ENCODE measurements at places on chromosomes 13 and 19.

GRCh38 chr13:28967029-28967915, 147.1 kb downstream of the MTUS2 start:
- no peak for DNase-seq

DNA sequence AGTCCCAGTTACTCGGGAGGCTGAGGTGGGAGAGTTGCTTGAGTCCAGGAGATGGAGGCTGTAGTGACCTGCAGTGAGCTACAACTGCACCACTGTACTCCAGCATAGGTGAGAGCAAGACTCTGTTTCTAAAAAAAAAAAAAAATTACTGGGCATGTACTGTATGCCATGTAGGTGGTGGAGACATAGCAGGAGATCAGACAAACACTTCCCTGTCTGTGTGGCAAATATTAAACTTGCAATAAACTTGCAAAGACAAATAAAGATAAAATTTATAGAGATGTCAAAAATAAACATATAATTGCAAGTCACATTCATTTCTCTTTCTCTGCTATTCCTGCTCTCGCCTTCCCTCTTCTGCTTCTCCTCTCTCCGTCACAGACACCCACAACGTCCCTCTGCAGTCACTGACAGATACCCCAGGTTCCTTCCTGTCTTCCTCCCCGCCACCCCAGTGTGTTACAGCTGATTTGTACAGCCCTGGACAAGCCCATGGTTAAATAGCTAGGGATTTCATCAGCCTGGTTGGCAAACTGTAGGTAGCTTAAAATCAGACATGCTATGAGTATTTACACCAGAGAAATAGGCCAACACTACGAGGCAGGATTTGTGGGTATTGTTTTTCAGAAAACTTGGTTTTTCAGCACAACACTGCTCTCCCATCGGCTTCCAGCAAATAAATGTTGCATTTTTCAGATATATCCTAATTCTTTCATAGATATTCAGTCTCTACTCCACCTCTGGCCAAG, 1.3 kb upstream of the CD177 start:
- DNase-seq = no peak

- DNase-seq = no peak
These were observed 27.0 kb upstream of the CEACAM1 start for GRCh38 chr19:42555317-42555716.

- DNase-seq = no peak
These were observed 310.7 kb downstream of the ITGBL1 start for GRCh38 chr13:101763191-101763590.

DNA sequence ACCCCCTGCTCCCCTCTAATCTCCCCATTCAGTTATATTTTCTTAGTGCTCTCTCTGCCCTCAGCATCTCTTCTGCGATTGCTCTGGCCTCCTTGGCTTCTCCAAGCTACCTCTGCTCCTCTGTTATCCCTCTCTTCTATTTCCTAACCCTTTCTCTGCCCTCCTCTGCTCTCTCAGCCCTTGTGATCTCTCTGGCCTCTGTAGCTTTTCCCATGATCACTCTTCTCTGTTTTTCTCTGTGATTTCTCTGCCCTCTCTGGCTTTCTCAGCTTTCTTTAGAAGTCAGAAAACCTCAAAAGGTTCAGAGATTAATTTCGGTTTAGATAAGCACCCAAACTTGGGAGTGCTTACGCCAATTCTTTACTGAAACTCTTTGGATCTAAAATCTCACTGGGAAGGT, 795.0 kb downstream of the DIAPH3 start:
- no peak for DNase-seq

DNA sequence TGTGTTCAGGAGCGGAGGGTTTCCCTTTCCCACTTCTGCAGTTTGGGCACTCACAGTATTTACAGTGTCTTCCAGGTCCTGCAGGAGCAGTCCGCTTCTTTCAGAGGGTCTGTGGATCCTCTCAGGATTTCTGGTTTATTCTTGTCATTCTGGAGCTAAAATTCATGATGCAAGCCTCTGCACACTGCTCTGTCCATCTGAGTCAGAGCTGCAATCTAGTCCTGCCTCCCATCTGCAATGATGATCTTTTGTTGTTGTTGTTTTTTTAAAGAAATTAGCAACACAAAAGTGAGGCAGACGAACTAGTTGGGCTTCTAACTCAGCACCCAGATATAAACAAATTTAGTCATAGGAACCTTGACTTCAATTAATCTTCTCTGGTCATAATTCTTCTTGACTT, 86.5 kb downstream of the DLEU7 start:
- no peak for DNase-seq

- DNase-seq = no peak
These were observed 774.8 kb upstream of the ARGLU1 start for GRCh38 chr13:107342747-107343146.

GRCh38 chr13:90623318-90624011, 724.0 kb upstream of the MIR17HG start:
- DNase-seq = no peak

GRCh38 chr13:32381539-32381938, 46.4 kb downstream of the N4BP2L1 start:
- DNase-seq = peak; percentile 31

DNA sequence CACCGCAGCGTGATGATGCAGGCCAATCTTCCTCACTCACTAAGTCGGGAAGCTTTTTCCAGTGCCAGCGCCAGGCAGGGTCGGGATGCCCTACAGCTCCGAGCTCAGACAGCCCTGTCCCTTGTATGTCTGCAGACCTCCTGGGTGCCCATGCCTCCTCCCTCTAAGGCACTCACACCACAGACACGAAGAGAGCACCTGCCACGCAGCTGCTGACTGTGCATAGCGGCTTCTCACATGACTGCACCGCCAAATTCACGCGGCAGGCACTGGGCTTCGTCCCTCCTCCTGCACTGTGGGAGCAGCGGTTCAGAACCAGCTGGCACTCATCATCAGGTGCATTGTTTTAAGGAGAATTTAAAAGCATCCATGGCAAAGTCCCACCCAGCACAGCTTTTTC, 88.1 kb downstream of the SLC7A1 start:
- no peak for DNase-seq

DNA sequence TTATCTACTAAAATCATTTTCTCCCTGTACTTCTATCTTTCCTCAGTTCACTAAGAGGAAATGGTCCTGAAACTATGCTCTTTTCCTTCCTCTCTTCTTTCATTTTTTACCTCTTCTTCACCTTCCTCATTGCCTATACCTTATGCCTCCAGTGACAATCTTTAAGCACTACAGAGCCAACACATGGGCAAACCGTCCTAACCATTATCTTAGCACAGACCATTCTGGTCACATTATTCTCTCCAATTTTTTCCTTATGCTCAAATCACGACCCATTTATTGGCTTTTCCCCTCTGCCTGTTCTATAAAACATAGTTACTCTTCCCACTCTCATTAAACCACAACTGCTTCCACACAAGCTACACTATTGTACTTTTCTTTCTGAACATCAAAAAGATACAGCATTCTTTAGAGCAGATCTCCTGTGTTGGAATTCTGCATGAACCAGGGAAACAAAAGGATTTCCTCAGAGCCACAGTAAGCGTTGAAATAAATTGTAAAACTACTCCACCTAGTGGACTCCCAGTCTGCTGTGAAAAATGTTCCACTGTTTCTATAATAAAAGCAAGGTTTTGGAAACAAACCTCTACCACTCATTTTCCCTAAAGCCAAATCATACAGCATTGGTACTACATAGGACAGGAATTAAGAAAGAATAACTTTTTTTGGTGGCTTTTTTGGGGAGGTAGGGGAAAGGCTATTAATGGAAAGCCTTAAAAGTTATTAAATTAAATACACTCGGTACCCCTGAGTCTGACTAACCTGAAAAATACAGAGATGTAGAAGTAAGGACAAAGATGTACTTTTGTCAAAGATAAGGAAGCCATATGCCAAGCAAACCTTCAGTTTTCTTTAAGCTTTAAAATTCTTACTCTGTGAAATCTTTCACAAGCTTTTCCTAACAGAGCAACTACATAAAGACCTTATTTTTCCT, 19.5 kb downstream of the NUFIP1 start:
- DNase-seq = no peak

DNA sequence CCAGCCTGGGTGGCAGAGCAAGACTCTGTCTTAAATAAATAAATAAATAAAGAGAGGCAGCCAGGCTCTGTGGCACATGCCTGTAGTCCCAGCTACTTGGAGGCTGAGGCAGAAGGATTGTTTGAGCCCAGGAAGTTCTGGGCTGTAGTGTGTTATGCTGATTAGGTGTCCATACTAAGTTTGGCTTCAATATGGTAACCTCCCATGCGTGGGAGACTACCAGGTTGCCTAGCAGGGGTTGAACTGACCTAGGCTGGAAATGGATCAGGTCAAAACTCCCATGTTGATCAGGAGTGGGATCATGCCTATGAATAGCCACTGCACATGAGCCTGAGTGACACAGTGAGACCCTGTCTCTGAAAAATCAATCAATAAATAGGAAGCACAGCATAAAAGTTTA, 4.0 kb upstream of the SNRNP70 start:
- DNase-seq = no peak

GRCh38 chr19:49591731-49592485, 926 bp downstream of the PRR12 start:
- DNase-seq = no peak

DNA sequence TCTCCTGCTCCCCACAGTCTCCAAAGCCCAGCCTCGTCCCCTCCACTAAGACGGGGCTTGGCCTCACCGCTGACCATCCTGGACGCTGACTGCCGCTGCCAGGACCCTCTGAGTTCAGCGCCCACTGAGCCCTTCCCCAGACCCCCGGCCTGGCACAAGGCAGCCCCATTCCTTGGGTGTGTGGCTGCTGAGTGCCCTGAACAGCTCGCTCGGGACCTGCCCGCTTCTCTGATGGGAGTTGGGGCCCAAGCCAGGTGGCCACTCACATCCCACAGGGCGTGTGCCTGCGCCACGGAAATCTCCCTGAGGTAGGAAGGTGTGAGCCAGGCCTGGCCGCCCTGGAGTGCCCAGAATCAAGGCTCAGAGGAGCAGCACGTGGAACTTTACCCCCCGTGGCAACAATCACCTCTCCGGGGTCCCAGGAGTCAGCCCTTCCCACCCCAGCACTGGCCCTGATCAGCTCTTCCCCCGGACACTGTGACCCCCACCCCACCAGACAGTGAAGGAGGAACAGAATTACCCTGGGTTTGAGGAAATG, 20.8 kb downstream of the C13orf46 start:
- DNase-seq = no peak

- DNase-seq = no peak
These were observed 28.9 kb upstream of the PABPC3 start for GRCh38 chr13:25067064-25067463.

- DNase-seq = no peak
These were observed 68.7 kb downstream of the ACSBG2 start for GRCh38 chr19:6204212-6204611.

- no peak for DNase-seq
These were observed 36.0 kb upstream of the GPI start for GRCh38 chr19:34328982-34329381.

DNA sequence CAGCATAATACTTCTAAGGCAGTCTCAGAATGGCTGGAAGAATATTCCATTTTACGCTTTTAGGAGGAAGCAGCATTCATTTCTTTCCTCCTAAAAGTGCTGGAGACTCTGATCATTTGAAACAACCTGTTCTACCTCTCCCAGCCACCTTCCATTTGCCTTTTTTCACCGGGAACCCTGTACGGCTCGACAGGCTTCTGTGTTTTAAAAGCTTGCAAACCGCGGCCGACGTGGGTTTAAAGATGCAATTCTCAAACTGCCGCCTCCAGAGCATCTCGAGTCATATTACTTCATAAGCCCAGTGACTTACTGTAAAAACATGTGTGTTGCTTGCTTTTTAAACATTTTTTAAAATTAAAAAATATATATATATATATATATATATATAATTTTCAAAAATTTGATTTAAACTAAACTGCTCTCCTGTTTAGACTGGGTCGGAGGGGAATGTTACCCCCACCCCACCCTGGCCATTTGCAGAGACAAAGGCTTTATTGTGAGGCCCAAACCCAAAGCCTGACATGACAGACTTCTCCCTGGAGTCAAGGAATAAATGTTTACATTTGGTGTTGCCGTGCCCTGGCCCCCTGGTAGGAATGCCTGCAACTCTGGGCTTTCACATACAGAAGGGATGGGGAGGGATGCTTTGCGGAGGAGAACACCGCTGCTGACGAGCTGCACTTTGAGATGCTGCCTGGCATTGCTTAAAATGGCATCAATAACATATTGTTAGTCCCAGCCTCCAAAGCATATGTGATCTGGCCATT, 30.4 kb downstream of the ZNF536 start:
- DNase-seq = no peak

DNA sequence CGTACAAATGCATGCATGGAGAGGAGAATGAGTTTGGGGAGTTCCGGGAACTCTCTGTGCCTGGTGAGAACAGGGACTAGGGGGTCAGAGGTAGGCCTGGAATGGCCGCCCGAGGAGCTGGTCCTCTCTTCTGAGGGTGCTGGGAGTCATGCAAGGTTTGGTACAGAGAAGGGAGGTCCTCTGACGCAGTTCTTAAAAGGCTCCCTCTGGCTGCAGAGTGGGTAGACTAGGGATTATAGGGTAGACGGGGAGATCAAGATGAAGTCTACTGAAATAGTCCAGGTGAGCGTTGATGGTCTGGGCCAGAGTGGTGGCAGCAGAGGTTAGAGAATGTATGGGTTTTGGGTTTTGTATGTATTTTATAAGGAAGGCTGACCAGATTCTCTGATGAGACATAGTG, 796 bp downstream of the ZNF304 start:
- DNase-seq = no peak

- DNase-seq = no peak
These were observed 258.2 kb upstream of the STARD13 start for GRCh38 chr13:33543631-33544265.

GRCh38 chr19:30804751-30805150, 432.6 kb downstream of the ZNF536 start:
- no peak for DNase-seq

GRCh38 chr19:33465834-33466233, 55.8 kb downstream of the PEPD start:
- no peak for DNase-seq

DNA sequence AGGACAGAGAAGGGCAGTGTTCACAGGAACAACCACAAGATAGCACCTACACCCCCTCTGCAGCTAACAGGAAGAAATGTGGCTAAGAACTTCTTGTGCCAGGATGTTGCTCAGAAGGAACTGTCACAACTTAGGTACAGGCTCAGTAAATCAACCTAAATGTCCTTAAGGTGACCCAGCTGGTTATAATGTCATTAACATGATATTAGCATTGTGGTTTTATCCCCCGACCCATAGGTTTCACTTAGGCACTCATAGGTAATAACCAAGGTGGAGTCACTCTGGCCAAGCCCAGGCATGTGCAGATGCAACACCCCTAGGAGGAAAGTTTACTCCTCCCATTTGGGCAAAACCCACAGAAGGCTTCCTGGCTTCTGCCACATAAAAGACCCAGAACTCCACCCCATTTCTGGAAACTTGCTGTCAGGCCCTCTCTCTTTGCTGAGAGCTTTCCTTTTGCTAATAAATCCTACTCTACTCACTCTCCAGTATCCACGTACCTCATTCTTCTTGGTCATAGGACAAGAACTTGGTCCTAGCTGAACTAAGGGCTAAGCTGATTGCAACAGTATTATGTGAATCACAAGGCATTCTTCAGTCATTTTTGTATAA, 951.3 kb downstream of the SLITRK5 start:
- no peak for DNase-seq

All from GM10248 (cell line).